ENCODE measurements at places on chromosomes 2 and 18.

DNA sequence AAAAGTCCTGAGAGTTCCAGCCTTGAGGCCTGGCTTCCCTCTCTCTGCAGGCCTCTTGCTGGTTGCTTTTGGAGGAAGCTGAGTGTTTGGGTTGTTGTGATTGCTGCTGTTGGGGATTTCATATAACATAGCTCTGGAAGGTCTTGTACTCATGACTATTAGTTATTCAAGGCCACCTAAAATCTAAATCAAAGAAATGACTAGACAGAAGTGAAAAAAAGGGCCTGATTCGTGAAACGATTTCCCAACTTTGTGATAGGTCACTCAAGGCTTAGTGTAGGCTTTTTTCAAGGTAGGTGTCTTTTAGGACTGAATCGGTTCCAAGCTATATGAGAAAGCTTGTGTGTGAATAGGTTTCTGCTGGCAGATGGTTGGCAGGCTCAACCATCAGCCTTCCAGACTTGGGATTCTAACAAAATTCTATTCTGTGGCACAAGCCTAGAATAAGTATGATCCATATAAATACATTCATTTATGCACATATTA lies 164.4 kb downstream of the FMNL2 start:
- DNase-seq = no peak

GRCh38 chr18:28189400-28190239 lies 12.7 kb upstream of the CDH2 start:
- no peak for DNase-seq

DNA sequence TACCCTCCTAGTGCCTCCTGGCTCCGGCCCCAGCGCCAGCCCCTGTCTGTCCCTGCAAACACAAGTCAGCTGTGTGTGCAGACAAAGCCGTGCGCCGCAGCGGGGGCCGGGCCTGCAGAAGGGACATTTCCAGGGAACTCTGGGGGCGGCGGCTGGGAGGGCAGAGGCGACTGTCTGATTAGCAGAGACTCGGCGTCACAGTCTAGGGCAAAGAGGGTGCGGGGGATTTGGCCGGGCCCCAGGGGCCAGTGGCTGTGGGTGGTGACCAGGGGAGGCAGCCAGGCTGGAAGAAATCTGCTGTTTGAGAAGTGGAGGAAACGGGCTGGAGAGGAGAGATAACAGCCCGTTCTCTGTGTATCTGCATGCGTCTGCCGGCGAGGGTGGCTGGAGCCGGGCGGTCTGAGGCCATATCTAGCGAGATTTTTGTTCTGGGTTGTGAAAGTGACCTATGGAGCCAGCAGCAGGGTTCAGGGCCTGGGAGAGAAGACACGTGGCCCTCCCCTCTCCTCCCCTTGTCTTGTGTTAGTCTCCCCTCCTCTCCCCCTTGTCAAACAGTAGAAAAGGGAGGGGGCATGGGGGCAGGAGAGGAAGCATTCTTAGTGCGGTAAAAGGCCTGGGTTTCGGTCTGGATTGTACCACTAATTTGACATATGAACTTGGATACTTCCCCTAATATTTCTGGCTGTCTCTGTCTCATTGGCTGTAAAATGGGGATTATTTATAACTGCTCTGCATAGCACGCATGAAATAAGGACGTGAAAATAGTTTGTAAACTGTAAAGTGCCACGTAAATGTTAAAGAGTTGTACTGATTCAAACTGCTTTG lies 169.4 kb downstream of the SMAD7 start:
- DNase-seq = no peak

DNA sequence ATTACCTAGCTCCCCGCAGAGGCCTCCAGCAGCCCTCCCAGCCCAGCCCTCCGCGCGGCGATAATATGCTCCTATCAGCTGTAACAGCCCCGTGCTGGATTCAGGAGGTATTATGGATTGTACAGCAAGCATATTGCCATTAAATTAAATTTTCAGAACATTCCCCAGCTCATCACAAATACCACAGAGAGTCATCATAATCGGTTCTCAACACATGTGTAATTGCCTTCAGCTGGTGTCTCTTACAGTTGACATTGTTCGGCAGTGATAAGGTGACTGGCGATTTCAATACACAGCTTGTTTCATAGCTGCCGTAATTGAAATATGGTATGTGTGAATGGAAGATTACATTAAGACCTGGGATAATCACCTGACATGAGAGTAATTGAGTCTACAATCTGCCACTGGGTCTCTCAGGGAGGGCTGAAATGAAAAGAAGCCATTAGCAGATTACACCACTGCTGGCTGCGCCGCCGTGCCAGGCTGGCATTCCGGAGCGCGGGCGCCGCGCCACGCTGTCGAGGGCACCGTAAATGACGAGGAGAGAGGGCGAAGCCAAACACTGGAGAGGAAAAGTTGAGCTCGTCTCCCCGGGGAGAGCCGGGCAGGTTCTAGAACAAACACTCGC lies 549.4 kb upstream of the SALL3 start:
- DNase-seq = no peak

DNA sequence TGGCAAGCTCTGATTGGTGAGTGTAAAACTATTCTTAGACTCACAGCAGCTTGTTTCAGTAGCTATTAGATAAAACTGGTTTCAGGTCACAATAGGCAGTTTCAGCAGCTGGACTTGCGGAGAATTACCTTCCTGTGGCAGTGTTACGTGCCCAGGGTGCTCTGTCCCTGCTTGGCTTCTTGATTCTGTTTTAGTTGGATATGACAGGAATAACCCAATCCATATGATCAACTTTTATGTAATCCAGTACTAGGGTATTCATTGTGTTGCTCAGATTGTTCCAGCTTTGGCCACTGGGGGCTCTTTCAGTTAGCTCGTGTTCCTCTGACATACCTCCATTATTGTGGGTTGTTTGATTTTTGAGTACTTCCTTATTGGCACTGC lies 43.1 kb downstream of the INPP4A start:
- DNase-seq = no peak

DNA sequence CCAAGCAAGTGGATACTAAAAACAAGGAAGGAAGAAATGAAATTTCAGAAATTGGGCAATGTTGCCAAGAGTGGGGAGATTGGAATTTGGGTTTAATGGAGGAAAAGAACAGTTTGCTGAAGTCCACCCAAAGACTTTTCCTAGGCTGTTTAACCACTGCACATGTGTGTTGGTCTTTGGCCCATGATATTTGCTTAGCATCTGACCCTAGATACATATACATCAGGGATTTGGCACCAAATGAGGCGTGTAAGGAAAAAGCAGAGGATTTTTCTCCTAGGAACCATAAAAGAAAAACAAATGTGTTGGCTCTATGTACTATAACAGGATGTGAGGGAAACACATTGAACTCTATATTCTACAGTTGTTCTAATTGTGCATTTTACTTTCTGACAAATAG lies 80.7 kb upstream of the CD28 start:
- no peak for DNase-seq

GRCh38 chr18:75429975-75430374 lies 2.5 kb upstream of the SMIM21 start:
- no peak for DNase-seq

GRCh38 chr2:223887127-223887526 lies 49.7 kb upstream of the AP1S3 start:
- DNase-seq = no peak

GRCh38 chr2:12730265-12730664 lies 13.5 kb downstream of the TRIB2 start:
- DNase-seq = no peak

GRCh38 chr2:147086715-147087114 lies 758.1 kb upstream of the ACVR2A start:
- DNase-seq = no peak

- DNase-seq = no peak
Measured at GRCh38 chr2:217981084-217981730, 21.6 kb downstream of the TNS1 start.

- no peak for DNase-seq
Measured at GRCh38 chr2:196208915-196209314, 37.5 kb upstream of the STK17B start.

- no peak for DNase-seq
Measured at GRCh38 chr18:40570615-40571014, 1384.4 kb upstream of the PIK3C3 start.

DNA sequence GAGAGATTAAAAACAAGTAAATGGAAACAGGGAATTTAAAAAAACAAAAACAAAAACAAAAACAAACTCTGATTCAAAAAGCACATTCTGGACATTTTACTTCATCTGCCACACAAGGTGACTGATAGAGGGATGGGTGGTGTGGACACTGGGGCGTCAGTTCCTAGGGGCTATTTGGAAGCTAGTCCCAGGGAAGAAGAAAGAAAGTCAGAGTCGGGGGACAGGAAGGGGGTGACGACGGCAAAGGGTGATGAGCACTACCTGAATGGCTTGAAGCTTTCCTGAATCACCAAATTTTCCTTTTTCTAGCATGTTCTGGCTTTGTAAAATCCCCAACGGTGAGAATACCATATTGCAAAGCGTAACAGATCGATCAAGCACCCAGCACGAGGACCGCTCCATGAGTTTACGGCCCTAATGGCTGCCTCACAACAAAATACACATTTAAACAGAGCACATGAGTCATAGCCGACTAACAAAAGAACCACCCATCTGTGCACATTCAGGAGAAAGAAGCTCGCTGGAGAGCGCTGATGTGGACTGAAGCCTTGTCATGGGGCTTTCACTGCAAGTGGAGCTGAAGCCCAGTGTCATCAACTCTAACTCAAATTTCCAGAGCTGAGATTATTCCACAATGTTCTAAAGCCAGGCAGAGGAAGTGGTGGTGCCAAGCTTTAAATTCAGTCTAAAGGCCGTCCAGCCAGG lies 178.9 kb downstream of the LNPK start:
- DNase-seq = no peak

DNA sequence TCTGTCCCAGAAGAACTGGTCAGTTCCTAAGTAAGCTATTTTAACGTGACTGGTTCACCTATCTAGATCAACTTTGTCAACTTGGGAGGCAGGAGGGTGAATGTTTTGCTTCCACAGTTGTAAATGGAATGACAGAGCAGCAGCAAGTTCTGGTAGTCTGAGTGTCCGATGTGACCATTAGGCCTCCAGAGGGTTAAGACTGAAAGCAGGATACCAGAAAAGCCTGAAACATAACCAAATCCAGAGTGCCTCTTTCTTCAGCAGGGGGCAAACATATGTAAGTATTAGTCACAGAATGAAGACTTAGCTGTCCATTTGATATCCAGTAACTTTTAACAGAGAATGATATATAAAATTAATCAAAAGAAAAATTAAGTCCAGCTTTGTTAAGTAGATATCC lies 9.2 kb downstream of the HOXD3 start:
- no peak for DNase-seq

DNA sequence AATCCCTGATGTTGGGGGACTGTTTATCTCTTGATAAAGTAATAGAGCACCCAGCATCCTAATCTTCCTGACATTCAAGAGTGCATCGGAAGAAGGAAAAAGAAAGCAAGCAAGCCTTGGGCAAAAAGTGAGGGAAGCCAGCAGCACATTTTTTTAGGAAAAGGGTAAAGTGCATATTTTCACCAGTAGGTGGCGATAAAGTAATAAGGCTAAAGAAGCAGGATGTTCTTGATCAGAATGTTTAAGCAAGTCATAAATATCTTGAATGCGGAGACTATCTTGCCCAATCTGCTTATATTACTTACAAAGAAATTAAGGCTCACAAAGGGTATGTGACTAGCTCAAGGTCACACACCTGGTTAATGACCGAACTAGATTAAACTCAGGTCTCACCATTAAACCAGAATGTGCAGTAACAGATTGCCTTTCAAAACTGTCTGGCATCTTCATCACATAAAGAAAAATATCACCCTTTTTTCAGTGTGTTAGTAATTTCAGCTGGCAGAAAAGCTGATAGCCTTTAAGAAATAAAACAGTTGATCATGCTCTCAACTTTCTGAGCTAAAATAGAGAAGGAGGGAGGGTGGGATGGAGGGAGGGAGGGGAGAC lies 83.8 kb downstream of the VIT start:
- no peak for DNase-seq

DNA sequence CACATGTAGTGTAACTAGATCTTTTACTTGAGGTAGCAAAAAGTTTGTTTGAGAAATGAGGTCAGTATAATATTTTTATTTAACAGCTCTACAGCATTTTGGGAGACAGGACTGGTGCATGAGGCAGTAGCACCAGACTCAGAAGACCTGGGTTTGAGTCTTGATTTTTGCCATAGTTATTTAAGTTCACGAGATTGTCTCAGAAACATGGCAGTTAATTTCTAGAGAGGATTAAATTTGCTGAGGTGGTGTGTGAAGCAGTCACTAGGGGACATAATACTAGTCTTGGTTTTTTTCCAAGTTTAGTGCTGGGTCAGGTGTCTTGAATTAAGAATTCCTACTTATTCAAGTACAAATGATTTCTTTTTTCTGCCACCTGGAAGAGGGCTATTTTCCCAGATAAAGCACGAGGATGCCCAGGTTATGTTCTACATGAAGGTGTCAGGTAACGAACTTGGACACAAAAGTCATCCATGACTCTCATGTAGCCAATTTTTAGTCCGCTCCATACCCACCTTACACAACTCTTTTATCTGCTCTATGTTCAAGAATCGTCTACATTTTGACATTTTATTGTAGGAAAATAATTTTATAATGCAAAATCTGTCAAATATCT lies 1.4 kb downstream of the MARCHF7 start:
- DNase-seq = no peak

- no peak for DNase-seq
Measured at GRCh38 chr2:71878626-71879508, 268.8 kb downstream of the CYP26B1 start.

DNA sequence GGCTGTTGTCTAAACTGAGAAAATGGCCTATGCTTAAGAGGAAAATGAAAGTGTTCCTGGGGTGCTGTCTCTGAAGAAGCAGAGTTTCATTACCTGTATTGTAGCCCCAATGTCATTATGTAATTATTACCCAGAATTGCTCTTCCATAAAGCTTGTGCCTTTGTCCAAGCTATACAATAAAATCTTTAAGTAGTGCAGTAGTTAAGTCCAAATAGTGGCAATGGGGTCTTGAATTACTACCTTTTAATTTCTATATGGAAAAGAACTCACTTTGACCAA lies 13.8 kb upstream of the ALLC start:
- no peak for DNase-seq

DNA sequence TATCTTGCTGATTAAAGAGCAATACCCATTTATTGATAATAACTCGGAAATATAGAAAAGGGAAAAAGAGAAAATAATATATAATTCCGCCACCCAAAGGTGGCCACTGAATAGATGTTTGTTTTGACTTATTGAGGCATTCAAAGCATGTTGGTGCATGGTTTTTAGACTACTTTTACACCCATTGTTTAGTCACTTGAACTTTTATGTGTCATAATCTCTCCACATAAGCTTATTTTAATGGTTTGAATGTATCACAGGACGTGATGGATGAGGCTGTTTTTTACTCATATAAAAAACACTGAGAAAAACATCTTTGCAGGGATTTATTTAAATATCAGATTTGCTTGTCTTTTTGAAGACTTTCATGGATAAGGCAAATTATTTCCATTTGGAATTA lies 120.4 kb downstream of the ACKR3 start:
- no peak for DNase-seq
